ENCODE measurements at places on chromosomes 4 and X. TPM values are rescaled to one million over a fixed set of nuclear protein-coding genes. Genes with fewer than 3 reads are reported as not detected.

Gene HGFAC
- not detected for total RNA-seq

Gene PAGE2
- not detected for total RNA-seq

Gene PDZD4
- 1.5 TPM for total RNA-seq

Gene TMEM156
- total RNA-seq = not detected

Gene ZNF41
- 7.1 TPM for total RNA-seq

Gene CAPN6
- total RNA-seq = not detected

Gene PLS3
- 136 TPM for total RNA-seq

Gene ZNF157
- not detected for total RNA-seq

Gene DCAF4L1
- total RNA-seq = not detected

Gene P2RY4
- not detected for total RNA-seq
